ENCODE measurements at places on chromosomes 1 and 21.

DNA sequence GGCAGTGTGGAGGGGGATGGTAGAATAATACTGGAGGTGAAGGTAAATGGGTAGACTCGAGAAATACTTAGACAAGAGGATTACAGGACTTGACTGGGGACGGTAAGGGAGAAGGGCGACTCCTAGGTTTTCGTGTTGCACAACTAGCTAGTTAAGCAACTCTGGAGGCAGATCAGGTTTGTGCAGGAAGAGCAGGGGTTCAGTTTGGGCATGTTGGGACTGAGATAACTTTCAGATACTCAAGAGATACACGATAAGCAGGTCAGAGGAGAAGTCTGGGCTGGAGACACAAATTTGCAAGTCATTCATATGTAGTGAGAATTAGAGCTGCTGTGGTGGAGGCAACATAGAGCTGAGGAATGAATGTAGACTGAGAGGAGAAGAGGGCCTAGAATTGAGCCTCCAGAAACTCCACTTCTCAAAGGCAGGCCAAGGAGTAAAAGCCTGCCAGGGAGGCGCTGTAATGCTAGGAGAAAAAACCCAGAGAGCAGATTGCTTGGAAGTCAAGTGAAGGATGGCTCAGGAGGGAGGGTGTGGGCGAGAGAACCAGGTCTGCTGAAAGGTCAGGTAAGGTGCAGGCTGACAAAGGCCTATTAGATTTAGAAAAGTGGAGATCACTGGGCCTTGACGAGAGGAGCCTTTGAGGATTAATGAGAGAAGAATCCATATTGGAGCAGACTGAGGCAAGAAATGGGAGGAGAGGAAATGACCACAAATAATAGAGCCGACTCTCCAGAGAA, 20.8 kb downstream of the MAB21L3 start:
- DNase-seq, result no peak

DNA sequence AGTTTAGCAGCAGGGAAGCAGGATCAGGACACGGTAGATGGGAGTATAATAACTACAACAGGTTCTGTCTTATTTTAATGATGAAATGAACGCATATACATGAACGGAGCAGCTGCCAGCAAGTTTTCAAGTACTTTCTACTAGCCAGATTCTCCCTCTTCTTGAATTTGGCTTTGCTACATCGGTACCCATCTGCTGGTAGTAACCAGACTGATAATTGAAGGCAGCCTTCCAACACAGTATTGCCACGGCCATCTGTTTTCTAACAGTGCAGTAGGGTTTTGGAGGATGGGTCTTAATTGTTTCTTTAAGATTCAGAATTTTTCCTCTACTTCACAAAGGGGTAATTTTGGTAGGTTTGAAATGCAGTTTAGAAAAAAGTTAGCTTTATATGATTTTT, 33.4 kb downstream of the CENPF start:
- no peak for DNase-seq

DNA sequence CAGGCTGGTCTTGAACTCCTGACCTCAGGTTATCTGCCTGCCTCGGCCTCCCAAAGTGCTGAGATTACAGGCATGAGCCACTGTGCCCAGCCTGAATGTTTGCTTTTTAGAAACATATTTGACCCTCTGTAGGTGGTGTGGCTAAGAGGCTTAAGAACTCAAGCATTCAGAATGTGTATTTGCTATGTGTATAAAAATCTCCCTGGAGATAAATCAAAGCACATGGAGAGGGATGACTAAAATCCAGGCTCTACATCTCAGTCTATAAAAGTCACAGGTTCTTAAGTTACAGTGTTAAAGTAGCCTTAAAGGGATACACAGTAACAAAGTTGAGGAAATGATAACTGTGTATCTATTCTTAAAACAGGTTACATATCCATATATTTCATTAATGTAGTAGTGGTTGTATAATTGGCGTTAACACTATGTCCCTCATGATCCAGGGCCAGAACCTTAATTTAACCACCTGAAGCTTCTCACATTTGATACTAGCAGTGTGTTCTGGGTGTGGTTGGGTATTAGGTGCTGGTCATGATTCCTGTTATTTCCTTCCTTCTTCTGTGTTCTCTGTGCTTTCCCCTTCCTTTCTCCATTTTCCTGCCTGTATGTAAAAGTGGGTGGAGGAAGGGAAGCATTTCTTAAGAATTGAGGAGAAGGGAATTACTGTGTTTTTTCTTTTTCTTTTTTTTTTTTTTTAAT, 16.2 kb downstream of the GIPC2 start:
- no peak for DNase-seq

GRCh38 chr1:37795340-37796125, 1.9 kb downstream of the MANEAL start:
- DNase-seq, result peak; percentile 89

- no peak for DNase-seq
Measured at GRCh38 chr1:213820362-213821149, 167.2 kb upstream of the PROX1 start.

DNA sequence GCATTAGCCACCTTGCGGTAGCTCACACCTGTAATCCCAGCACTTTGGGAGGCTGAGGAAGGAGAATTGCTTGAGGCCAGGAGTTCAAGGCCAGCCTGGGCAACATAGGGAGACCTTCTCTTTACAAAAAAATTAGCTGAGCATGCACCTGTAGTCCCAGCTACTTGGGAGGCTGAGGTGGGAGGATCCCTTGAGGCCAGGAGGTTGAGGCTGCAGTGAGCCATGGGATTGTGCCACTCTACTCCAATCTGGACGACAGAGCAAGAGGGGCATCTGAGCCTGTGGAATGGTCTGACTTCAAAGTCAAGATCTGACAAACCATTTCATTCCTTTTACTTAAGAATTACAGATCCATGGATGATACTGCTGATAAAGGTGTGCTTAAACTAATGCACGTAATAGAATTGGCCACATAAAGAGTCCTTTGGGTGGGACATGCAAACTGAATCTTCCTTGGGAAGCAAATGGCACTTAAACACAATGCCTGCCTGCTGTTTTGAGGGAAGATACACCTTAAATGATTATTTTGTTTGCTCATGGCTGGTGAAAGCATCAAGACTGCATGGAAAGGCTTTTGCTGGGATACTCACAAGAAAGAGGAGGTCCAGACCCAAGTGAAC, 2.5 kb upstream of the TMEM201 start:
- no peak for DNase-seq

GRCh38 chr21:26795866-26796329, 49.3 kb downstream of the ADAMTS1 start:
- no peak for DNase-seq

DNA sequence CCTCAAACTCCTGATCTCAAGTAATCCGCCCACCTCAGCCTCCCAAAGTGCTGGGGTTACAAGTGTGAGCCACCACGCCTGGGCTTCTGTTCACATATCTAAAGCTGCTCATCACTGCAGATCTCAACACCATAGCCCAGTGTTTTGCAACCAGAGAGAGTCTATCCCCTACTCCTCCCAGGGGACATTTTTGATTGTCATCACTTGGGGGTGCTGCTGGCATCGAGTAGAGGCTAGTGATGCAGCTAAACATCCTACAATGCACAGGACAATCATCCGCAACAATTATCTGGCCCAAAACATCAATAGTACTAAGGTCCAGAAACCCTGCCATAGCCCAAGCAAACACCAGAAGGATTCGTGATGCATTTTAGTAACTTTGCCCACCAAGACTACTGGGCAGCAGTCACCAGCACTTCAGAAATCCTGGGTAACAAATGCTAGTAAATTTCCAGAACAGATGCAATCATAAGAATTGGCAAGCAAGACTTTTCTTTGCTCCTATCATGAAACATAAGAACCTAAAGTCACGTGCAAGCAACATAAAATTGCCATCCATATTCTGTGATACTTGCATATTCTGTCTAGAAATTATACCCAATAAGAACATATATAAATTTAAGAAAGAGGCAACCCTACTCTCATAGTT, 159.2 kb downstream of the APP start:
- no peak for DNase-seq

GRCh38 chr1:231172411-231172810, 10.6 kb downstream of the TRIM67 start:
- DNase-seq, result no peak

DNA sequence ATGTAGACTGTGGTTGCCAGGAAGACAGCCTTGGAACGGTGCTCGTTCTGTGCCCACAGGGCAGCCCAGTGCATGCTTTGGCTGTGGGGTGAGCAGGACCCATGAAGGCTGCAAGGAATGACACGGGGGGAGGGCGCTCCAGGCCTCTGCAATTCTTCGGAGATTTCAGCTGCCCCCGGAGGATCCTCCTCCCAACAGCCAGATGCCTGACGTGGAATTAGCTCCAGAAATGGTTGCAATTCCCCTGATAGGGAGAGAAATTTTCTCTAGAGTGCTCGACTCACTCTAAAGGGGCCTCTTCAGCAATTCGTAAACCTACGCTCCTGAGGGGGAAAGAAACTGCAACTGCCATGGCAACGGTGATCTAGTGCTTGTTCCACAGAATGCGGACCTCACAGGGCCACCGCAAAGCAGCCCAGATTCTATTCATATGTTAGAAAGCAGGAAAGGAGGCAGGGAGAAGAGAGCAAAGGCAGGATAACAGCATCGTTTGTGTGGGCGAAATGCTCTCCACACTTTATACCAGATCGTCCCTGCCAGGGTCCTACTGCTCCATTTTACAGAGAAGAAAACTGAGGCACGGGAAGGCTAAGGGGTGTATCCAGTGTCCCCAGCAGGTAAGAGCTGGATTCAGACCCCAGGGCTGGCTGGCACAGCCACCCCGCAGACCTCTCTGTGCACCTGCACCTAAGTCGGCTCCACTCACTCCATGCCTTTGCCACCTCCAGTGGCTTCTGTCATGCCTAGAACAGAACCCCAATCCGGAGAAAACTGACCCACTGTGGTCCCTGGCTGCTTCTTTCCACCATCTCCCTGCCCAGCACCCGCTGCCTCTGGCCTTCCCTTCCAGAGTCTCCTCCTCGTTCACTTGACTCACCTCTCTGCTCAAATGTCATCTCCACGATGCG, 11.9 kb upstream of the PDE9A start:
- no peak for DNase-seq

- no peak for DNase-seq
Measured at GRCh38 chr21:24705201-24705600, 902.1 kb downstream of the MRPL39 start.

Measured in pancreas (tissue), 10 donors.